ENCODE measurements at places on chromosomes 2 and 18.

- DNase-seq, result peak; percentile 100
Observed at GRCh38 chr2:175167792-175168563, at the start of gene ATF2. Gene ATF2, minus strand, starts transcription at chr2:175168203. Its CDS starts 31,760 bp downstream, at chr2:175136443.

DNA sequence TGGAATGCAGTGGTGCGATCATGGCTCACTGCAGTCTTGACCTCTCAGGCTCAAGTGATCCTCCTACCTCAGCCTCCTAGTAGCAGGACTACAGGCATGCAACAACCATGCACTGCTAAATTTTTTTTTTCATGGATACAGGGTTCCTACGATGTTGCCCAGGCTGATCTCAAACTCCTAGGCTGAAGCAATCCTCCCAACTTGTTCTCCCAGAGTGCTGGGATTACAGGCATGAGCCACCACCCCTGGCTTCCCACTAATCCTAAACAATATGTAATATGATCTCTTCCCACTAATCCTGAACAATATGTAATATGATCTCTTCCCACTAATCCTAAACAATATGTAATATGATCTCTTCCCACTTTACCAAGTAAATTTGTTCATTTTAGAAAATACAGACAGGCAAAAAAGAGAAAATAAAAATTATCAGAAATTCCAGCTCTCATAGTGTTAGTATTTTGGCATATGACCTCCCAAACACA lies 33.7 kb upstream of the C18orf32 start:
- no peak for DNase-seq

DNA sequence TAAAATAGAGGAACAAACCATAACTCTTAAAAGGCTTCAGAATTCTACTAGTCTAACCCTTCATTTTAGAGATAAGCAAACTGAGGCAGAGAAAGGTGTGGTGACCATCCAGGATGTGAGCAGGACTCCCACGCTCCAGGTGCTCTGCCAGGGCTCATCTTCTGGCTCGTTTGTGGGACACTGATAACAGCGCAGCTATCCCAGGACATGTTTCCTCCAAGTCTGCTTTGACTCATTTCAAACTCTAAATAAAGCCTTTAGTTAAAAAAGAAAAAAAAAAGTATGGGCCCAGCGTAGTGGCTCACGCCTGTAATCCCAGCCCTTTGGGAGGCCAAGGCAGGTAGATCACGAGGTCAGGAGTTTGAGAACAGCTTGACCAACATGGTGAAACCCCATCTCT lies 28.4 kb downstream of the CNRIP1 start:
- DNase-seq, result no peak

DNA sequence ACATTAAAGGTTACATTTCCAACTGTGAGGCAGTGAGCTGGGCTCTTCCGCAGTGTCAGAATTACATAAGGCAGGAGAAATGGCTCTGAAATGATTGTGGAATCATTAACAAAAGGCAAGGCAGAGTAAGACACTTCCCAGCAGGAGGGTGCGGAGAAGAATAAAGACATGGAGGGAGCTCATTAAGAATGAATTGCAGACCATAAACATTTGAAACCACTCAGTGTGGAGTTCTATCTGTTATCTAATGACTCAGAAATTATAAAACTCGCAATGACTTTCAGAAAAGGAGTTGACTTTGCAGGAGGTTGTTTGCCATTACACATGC lies 77.0 kb downstream of the SMIM21 start:
- DNase-seq, result no peak

GRCh38 chr2:205989271-205990071 lies 96.5 kb downstream of the INO80D start:
- DNase-seq, result no peak

DNA sequence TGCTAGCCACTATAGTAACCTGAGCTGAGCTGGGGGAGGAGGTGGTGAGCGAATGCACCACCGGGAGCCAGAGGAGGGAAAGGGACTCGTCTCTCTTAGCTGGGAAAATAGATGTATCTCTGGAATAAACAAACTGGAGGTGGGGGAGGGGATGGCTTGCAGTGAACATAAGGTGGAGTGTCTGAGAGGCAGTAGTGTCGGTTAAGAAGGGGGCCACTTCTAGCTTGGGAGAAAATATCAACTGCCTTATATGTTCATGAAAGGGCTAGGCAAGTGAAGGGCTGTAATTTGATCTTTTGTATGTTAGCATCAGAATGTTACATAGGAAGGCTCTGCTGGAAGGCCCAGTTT lies 2.2 kb downstream of the SETBP1 start:
- peak; percentile 82 for DNase-seq

GRCh38 chr2:109685453-109685852 lies 71.3 kb downstream of the SOWAHC start:
- DNase-seq, result no peak

DNA sequence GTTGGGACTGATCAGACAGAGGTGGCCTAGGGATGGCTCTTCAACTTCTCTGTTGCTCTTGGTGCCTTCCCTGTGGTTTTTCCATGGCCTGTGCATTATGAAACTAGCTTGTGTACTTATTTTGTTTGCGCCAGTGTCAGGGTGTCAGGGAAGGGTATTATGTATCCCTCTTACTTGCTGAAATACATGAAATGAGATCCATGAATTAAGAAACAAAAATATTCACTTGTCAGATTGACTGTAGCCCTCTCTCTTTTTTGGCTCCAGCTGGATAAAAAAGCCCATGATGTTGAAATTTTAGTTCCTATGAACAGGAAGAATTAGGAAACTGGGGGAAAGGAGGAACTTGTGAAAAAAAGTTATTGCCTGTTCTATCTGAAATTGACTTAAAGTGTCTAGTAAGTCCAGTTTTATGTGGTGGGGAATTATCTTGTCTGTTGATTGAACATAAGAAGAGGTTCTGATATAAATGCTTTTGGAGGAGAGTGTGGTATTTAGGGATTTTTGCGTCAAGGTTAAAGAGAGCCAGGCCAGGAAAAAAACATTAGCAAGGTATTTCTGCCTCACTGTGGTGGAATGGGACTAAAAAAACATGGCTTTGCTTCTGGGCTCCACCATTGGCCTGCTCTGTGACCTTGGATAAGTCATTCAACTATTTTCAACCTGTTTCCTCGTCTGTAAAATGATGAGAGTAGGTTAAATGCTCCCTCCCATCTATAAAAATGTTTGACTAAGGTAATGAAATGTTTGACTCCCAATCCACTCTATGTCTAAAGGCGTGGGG lies 12.0 kb downstream of the UGP2 start:
- no peak for DNase-seq

Data from sigmoid colon (tissue), 7 donors.